Activated T-cell treated with anti-CD3 and anti-CD28 coated beads for 24 hours (primary cell): ENCODE measurements at places on chromosomes 5 and 9.

DNA sequence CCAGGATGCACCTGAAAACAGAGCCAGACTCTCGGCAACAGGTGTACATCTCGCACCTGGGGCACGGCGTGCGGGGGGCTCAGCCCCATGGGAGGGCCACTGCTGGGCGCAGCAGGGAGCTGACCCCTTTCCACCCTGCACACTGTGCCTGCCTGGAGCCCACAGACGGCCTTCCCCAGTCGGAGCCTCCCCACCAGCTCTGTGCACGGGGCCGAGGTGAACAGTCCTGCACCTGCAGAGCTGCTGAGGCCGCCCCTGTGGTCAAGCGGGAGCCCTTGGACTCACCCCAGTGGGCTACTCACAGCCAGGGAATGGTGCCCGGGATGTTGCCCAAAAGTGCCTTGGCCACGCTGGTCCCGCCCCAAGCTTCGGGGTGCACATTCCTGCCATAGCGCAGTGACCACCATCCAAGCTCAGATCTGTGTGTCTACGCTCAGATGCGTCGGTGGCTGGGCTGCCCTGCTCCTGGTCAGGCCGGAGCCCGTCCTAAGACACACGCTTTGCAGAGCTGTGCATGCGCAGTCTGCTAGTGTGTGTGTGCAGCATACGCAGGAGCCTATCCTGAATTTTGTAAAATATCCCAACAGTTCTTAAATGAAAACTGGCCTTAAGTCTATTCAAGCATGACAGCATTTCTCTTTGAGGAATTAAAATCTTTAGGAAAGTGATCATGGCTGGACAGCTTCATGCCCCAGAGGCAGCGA, 8.4 kb upstream of the EXOC3 start:
- DNase-seq = no peak

DNA sequence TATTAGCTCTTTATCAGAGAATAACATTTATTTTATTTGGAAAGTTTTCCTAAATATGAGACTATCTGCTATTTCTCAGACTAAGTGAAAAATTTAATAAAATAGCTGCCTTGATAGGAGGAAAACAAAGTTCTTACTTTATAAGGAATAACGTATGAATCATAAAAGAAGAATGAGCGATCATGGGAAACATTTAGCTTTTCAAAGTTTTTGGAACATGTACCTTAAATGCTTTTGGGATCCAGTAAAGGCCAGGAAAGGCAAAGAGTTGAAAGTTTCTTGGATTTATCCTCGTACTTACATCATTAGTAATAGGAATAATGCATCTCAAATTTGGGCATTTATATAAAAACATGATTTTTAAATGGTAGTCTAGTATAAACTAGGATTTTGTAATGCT, 19.4 kb downstream of the OGN start:
- DNase-seq = no peak

DNA sequence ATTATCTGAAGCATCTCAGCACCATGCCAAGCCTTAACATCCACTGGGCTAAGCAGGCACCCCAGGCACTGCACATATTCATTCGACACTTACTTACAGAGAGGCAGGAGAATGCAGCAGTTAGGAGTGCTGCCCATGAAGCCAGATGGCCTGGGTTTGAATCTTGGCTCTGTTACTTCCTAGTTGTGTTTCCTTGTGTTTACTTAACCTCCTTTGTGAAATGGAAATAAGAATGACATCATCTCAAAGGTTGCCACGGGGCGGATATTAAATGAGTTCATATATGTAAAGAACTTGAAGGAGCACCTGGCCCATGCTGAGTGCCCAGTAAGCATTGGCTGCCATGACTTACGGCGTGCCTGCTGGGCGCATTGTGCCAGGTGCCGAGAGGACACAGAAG, 565.2 kb downstream of the CDK5RAP2 start:
- no peak for DNase-seq

GRCh38 chr9:93951655-93952118, 3.5 kb downstream of the BARX1 start:
- DNase-seq = no peak

DNA sequence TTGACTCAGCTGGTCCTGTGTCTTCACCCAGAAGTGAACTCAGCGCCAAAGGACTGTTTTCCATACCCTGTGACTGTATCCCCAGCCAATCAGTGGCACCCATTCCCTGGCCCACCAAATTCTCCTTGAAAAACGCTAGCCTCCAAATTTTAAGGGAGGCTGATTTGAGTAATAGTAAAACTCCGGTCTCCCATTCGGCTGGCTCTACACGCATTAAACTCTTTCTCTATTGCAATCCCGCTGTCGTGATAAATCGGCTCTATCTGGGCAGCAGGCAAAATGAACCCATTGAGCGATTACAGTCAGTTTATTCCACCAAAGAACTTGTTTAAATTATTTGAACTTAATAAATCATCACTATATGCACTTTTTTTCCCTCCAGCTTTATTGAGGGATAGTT, 55.9 kb upstream of the PPP1R26 start:
- no peak for DNase-seq

- no peak for DNase-seq
These were observed 214.8 kb upstream of the PIK3R1 start for GRCh38 chr5:68000805-68001204.

DNA sequence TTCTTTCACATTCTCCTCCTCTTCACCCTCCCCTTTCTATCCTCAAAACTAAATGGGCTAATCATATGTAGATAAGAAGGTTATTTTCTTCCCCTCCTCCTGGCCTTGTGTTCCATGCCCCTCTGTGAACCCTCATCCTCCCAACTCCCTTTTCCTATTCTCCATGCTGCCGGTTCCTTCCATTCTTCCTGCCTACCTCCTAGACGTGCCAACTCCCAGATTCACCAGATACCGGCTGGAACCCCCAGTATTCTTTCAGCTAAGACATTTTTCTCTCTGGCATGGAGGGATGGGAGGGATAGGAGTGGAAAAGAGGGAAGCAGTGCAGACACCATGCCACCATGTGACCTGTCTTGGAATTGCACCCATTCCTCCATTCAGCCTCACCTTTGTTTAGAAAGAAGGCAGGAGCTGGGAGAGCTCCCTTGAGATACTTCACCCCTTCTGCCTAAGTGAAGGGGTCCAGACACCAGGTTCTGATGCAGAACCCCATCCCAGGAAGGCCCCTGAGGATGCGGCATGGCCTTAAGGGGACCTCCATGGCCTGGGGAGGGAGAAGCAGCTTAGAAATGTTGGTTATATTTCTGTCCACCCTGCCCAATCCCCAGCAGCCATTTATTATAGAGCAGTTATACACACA, 4.8 kb downstream of the DNAJB5 start:
- DNase-seq = no peak

GRCh38 chr5:169861934-169862333, 118.4 kb downstream of the INSYN2B start:
- DNase-seq = no peak

DNA sequence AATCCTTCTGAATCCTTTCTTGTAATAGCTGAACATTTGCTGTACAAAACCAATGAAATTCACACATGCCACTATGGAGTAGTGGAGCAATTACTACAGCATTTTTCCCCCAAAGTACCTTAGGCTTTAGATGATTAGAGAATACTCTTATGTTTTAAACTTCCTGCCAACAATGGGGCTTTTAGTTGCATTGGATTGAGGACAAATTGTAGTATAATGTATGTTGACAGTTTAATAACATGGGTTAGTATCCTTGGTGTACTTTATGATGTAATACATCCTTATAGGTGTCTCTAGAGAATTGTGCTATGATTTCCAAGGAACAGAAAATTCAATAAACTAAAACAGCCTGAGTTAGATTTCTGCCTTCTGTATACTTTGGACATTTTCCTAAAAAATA, 422.7 kb upstream of the GRAMD2B start:
- DNase-seq = no peak

DNA sequence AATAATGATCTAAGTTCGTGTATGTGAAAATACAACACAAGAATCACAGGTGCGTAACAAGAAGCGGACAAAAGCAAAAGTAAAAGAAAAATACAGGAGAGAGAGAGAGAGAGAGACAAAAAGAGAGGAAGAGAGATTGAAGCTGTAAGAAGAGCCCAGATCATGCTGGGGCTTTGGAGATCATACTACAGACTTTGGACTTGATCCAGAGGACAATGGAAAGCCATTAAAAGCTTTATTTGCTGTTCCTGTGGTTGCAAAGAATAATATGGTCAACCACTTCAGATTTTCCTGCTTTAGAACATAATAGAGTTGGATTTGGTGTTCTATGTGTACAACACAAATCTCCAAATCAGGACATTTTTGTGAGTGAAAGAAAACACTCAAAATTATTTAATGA, 561.4 kb downstream of the CAAP1 start:
- DNase-seq = no peak

GRCh38 chr5:68367287-68367686, 151.7 kb downstream of the PIK3R1 start:
- DNase-seq = no peak

DNA sequence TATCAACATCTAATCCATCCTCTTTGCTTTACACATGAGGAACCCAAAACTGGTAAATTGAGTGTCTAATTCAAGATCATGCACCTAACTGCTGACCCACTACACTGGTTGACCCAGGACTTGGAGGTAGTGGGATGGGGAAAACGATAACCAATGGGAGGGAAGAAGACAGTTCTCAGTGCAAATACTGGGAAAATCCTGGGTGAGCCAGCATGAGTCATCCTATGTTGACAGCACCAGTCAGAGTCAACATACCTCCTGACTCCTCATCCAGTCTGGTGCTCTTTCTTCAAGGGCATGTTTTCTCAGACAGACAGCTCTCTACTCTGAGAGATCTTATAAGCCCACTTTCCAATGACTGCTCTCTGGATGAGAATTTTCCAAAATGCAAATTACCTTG, 232.8 kb upstream of the PTGER4 start:
- DNase-seq = no peak

- DNase-seq = no peak
These were observed 15.6 kb upstream of the DMXL1 start for GRCh38 chr5:119055294-119055693.

GRCh38 chr5:6749026-6749716, 35.9 kb downstream of the TENT4A start:
- no peak for DNase-seq

GRCh38 chr9:17551023-17551422, 27.8 kb upstream of the SH3GL2 start:
- no peak for DNase-seq

- no peak for DNase-seq
These were observed 43.3 kb downstream of the MSX2 start for GRCh38 chr5:174767670-174768069.
